AG08395 (cell line): ENCODE measurements at places on chromosomes 13 and 19.

DNA sequence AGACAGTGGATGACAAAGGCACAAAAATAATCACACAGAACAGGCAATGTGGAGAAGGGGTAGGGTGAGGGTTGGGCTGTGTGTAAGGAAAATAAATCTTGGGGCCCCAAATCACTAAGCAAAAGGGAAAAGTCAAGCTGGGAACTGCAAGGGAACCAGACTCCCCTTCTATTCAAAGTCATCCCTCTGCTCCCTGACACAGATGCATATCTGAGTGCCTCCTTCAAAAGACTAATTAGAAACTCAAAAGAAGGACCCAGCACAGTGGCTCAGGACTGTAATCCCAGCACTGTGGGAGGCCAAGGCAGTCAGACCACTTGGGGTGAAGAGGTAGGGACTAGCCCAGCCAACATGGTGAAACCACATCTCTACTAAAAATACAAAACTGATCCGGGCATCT lies 18.3 kb downstream of the ZNF611 start:
- DNase-seq, result no peak

DNA sequence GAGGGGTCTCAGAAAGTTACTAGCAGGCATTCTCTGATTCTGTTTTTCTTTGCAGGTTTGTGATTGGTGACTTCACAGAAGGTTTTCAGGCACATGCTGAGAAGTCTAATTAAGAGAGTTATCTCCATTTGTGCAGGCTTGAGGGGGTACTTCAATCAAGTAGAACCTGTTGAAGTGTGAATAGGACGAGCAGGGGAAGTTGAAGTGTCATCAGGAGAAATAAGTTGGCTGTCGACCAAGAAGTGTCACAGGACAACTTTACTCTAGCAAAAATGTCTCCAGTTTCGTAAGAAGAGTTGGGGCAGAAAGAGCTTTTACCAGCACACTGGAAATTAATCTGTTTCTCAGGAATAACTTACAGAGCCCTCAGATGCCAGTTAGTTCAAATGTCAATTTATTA lies 576.5 kb upstream of the SLITRK5 start:
- no peak for DNase-seq

DNA sequence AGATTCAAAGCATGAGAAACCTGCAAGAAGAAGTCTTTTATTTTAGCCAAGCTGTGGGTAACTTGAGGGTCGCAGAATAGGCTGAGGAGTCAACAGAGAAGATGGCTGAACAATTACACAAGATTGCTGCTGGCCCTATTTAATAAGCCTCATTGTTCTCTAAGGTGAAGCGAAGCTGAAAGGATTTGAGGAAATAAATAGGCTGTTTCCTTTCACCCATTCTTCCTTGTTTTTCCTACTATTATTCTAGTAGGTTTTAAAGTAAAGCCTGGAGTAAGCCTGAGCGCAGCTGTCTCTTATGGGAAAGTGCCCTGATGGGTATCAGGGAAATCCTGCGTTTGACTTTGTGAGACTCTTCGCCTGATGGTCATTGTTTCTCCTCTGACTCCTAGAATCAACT lies 25.0 kb upstream of the PCCA start:
- DNase-seq, result no peak

DNA sequence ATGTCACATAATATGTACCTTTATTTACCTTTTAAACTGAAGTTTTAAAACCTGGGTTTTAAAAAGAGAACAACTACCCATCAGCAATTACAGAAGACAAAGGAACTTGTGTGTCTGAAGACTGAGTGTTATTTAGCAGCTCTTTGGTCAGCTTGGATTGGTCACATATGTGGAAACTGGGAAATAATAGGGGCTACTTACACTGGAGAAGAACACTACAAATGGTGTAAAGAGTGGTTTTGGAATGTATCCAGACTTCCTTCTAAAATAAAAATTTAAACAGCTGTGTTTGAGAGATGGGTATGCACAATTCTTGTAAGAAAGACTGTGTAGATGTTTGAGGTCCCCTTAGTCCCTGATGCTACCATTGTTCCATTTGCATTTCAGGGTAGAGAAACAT lies 13.3 kb downstream of the TNFRSF19 start:
- no peak for DNase-seq

DNA sequence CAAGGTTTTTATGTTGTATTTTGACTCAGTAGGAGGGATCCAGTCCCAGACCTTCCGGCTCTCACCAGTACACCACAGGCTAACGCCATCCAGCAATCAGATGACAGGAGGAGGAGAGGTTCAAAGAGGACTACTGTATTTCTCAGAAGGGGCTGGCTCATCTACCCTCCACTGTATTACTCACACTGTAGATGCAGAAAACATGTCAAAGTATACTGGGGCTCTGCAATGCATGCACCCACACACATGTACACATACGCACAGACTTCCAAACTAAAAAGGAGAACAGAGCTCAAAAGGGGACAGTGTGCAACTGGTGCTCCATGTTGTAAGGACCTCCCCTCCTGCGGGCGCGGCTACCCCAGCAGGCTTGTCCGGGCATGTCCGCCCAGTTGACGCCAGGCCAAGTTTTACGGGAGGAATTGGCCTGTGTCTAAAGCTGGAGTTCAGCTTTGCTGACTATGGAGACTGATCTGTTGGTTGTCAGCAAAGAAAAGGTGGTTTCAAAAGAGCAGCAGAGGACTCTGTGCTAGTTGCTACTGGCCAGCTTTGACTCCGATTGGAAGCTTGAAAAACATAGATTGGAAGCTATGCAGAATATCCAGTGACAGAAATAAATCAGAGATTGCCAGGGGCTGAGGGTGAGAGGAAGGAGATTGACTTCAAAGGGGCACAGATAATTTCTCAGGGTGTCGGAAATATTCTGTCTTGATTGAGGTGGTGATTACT lies 314.2 kb downstream of the DLEU7 start:
- peak; percentile 57 for DNase-seq

DNA sequence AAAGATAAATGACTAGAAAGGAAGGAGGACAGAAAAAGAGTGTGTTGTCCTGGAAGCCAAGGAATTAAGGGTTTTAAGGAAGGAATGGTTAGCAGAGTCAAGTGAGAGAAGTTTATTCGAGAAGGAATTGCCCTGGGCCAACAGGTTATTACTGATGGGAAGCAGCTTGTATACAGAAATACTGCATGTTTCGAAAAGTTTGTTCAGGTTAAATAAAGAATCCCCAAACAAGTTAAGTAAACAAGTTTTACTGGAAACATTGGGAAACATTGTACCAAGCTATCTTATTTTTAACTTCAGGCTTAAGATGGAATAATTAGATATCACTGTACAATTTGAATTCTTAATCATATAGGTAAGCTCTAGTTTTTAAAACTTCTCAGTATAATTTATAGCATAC lies 28.2 kb upstream of the FBXL3 start:
- no peak for DNase-seq

- DNase-seq, result no peak
Observed at GRCh38 chr19:58261600-58261967, 17.2 kb upstream of the ZNF8 start.
